ENCODE measurements at places on chromosomes 5 and 9.

GRCh38 chr9:1890816-1891215 is 124.3 kb upstream of the SMARCA2 start:
- no peak for DNase-seq

- DNase-seq: no peak
Measured at GRCh38 chr5:144011388-144011787, 159.1 kb downstream of the YIPF5 start.

- no peak for DNase-seq
Measured at GRCh38 chr9:110655754-110656641, 12.6 kb upstream of the MUSK start.

DNA sequence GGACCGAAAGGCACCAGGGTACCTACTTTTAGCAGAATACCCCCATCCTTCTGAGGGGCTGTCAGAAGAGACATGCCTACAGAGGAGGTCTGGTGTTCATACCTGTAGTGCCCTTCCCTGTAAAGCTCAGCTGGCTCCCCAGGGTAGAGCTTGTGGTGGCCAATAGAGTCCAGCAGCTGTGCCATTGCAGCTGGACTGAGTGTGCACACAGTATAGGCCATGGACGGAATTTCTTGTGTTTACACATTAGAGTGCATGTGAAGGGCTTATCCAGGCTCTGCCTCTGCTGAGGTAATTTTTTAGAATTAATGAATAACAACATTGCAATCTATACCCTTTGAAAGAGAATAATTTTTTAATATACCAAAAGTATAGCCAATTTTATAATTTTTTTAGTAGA is 191.0 kb downstream of the ZSWIM6 start:
- no peak for DNase-seq

DNA sequence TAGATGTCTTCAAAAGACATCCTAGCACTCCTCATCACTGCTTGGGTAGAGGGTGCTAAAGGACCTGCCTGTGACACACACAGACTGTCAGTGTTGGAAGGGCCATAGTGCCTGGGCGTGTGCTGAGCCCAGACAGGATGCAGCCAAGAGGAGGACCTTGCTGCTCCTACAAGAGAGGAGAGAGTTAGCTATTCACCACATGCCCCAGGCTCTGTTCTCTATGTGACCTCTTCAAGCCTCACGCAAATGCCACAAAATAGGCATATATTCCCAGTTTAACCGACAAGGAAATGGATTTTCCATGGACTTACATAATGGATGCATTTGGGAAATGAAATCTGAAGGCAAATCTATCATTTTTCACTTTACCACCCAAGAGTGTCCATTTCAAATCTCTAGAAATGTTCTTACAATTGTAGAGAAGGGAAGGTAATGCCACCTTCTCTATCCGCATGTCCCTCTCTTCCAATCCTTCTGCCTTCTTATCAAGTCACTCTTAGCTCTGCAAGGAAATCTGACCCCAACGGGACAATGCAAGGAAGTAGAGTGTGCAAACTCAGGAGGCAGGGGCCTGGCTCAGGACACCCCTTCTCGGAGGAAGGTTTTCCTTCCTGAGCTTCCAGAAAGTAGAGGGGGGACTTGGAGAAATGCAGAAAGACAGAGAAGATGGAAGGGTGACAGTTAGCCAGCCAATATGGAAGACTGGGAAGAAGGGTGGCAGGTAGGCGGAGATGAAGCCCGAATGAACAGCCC is 49.5 kb downstream of the TRIM32 start:
- DNase-seq: no peak

GRCh38 chr9:95896580-95896979 is 21.1 kb downstream of the ERCC6L2 start:
- DNase-seq: no peak

- DNase-seq: no peak
Measured at GRCh38 chr5:59257488-59258400, 635.8 kb downstream of the PDE4D start.

- no peak for DNase-seq
Measured at GRCh38 chr9:1916655-1917054, 98.5 kb upstream of the SMARCA2 start.

- DNase-seq: no peak
Measured at GRCh38 chr9:33140401-33141360, 26.5 kb downstream of the B4GALT1 start.

DNA sequence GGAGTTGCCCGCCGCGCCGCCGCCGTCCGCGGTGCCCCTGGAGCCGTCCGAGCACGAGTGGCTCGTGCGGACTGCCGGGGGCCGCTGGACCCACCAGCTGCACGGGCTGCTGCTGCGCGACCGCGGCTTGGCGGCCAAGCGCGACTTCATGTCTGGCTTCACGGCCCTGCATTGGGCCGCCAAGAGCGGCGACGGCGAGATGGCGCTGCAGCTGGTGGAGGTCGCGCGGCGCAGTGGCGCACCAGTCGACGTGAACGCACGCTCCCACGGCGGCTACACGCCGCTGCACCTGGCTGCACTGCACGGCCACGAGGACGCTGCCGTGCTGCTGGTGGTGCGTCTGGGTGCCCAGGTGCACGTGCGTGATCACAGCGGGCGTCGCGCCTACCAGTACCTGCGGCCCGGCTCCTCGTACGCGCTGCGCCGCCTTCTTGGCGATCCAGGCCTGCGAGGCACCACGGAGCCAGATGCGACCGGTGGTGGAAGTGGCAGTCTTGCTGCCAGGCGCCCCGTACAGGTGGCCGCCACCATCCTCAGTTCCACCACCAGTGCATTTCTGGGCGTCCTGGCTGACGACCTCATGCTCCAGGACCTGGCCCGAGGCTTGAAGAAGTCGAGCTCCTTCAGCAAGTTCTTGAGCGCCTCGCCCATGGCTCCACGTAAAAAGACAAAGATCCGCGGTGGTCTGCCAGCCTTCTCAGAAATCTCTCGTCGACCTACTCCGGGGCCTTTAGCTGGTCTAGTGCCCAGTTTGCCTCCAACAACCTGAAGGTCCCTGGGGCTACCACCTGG is 1.6 kb downstream of the SOWAHA start:
- DNase-seq: no peak

DNA sequence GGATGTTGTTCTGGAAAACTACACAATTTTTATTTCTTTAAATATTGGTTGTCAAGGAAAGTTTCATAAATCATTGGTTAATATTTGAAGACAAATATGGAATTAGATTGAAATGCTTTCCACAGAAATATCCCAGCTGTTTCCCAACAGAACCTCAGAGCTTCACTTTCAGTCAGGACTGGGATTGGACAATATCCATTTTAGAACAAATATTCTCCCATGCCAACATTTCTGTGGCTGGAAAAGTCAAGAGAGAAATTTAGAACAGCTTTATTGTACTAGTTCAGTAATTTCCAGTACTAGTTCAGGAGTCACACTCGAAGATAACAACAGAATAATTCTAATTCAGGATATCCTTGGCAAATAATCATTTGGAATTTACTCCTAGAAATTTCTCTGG is 116.1 kb upstream of the TUT7 start:
- DNase-seq: no peak

- DNase-seq: no peak
Measured at GRCh38 chr9:99720455-99721050, 101.1 kb upstream of the NR4A3 start.

DNA sequence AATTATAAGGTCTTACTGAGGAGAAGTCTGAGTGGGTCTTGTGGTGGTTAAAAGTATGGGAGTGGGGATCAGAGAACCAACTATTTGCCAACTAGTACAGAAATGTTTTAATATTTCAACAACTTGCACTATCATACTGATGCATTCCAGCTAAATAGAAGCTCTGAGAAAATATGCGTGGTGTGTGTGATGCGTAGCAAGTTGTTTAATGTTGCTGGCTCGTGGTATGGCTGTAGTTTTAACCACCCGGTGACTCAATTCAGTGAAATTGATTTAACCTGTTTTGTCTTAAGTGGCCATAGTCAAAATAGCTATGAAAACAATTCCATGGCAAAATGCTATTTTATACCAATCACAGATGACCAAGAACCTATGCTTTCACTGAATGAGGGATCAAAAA is 176.5 kb upstream of the SLC24A2 start:
- DNase-seq: no peak

GRCh38 chr9:26483991-26484390 is 408.6 kb downstream of the CAAP1 start:
- no peak for DNase-seq

DNA sequence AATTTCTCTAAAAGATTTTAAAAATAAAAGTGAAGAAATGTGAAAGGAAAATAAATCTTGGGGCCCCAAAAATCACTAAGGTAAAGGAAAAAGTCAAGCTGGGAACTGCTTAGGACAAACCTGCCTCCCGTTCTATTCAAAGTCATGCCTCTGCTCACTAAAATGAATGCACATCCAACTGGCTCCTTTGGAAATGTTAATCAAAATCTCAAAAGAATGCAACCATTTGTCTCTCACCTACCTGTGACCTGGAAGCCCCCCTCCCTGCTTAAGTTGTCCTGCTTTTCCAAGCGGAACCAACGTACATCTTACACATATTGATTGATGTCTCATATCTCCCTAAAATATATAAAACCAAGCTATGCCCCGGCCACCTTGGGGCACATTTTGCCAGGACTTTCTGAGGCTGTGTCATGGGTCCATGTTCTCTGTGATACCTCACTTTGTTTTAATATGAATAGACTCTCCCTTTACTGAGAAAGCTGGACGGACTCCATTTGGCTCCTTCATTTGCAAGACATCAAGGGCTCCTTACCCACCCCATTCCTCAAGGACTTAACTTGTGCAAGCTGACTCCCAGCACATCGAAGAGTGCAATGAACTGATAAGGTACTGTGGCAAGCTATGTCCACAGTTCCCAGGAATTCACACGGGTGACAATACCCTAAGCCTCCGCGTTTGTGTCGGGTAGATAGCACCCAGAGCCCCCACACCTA is 164.3 kb downstream of the SMC2 start:
- DNase-seq: no peak
